Activated naive CD4-positive, alpha-beta T cell treated with anti-CD3 and anti-CD28 coated beads, Interleukin-2, amount 50 U/mL, for 72 hours (primary cell): ENCODE measurements at places on chromosomes 3 and 15. TPM values are rescaled to one million over a fixed set of nuclear protein-coding genes. Genes with fewer than 3 reads are reported as not detected.

Gene ESYT3
- 0.14 TPM for total RNA-seq

Gene CD200R1
- 3.5 TPM for total RNA-seq

Gene SLC28A1
- 0.30 TPM for total RNA-seq

Gene CHRFAM7A
- total RNA-seq, result 4.3 TPM

Gene NCBP2
- total RNA-seq, result 73.8 TPM

Gene RARB
- total RNA-seq, result not detected

DNA sequence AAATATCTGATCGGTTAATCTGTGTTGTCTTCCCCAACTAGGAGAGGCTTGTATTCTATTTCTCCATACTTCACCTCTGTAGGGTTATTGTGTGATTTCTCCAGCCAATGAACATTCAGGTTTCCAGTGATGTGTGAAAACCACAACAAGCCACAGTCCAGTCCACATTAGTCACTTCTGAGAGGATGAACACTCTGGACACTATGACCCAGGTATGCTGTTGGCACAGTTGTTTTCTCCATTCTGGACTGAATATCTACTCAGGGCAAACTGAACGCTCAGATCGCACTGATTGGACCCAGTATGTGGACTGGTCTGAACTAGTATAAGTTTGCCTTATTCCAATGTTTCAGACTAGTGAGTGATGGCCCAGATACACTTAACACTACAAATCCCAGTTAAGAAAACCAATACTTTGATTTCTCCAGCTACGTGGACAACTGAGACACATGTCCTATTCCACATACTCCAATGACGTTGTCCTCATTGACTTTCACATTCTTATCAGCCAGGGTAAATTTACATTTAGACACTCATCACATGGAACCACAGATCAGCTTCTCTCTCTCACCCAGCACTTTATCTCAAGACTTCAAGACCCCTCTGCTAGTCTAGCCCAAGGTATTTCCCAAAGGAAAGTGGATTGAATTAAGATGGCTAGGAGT is 587.4 kb upstream of the SGO1 start:
- DNase-seq, result no peak

- no peak for DNase-seq
Measured at GRCh38 chr3:76943671-76944070, 96.2 kb upstream of the ROBO2 start.

GRCh38 chr3:190026154-190026553 is 94.5 kb downstream of the P3H2 start:
- no peak for DNase-seq

- DNase-seq, result no peak
Measured at GRCh38 chr3:73695841-73696240, 71.1 kb upstream of the PDZRN3 start.

DNA sequence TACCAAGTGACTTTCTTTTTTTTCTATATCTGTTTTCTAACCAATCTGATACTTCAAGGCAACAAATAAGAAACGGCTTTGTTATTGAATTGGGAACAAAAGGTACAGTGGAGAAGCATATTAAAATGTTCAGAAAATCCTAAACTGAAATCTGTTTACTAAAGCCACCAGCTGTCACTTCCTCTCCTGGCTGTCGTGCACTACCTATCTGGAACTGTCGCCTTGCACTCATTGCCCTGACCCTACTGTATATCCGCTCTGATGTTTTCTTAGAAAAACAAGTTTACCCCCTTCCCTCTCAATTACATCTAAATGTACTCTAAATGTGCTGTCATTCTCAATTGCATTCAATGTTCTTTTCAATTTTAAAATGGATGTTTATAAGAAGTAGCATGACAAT is 439.8 kb upstream of the ARRDC4 start:
- no peak for DNase-seq

- DNase-seq, result no peak
Measured at GRCh38 chr15:51917493-51917892, 54.1 kb downstream of the LEO1 start.

- DNase-seq, result no peak
Measured at GRCh38 chr3:153247331-153248330, 85.6 kb downstream of the RAP2B start.

GRCh38 chr15:54580643-54581042 is 602.4 kb downstream of the UNC13C start:
- DNase-seq, result no peak

DNA sequence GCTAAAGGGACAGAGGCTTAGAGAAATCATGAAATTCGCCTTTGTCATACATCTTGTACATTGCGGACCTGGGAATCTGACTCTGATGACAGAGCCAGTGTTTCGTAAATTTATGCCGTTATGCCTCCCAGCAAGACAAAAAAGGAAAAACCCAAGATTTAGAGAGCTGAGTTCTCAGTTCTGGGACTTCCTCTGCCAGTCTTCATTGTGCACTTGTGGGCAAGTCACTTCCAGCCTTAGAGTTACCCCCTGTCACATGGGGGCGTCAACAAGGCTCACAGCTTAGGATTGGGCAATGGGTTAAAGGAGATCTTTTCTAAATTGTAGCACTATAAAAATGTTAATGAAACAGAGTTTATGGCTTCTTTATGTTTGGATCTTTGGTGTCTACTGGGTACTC is 41.9 kb upstream of the MITF start:
- no peak for DNase-seq

DNA sequence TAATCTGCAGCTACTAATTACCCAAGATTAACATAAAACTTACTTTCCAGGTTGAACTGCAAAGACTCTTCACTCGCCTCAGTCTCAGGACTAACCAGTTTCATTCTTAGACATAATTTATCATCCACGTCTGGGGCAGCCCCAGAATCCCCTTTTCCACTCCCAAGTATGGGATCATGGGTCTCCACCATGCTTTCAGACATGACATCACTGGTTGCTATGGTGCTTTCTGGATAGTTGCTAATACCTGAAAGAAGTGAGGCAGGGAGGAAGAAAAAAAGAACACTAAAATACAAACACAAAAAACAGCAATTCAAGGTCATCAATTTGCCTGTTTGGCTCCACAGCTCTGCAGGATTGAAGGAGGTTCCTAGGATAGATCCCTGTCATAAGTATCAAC is 46.6 kb downstream of the TP53BP1 start:
- no peak for DNase-seq

- peak; percentile 28 for DNase-seq
Measured at GRCh38 chr3:10757821-10758130, 58.3 kb upstream of the SLC6A11 start.

GRCh38 chr3:13152826-13153710 is 79.8 kb upstream of the IQSEC1 start:
- no peak for DNase-seq

DNA sequence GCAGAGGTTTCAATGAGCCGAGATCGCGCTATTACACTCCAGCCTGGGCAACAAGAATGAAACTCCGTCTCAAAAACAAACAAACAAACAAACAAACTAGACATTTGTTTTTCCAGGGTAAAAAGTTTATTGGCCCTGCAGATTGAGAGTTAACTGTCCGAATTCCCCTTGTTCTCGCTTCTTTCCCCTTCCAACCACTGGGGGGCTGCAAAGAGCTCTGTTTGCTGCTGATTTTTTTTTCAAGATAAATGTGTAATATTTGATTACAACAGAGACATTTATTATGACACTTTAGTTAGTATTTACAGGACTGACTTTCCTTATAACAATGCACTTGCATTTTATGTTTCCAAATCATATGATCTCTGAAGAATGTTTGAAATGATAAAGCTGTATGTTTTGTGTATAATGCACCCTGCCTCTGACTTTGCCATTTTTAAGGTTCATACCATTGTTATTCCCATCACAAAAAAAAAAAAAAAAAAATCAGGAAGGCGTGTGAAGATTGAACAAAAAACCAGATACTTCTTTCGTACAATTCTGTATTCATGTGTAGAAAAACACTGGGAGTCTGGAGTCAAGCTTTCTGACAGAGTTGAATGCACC is 2.8 kb downstream of the CLSTN2 start:
- peak; percentile 21 for DNase-seq

DNA sequence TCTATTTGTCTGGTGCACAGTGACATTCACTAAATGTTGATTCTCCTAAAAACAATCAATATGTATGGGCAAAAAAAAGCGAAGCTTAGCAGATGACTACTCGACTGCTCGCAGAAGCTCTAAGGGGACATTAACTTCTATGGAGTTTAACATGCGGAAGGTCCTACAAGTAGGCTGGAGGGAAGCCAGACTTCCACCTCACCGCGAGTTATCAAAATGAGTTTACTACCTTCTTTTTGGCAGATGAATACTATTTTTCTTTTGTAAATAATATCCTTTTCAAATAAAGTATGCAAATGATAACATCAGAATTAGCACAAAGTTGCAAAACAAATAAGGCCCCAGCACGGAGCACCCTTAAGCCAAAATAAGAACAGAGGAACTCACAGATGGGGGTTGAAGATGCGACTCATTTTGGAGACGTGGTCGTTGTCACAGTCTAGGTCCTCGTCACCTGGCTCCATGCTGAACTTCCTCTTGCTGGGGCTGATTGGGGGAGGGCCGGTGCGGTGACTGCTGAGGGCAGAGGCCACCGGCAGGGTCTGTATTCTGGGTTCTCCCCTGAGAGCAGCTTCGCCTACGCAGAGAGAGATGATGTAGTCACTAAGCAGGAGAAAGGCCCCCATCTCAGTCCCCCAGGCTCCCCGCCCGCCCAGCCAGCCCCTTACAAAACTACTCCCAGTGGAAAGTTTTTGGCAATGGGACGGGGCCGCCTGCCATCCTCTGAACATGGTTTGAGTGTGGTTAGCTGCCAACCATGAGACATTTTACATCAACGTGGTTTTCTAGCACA is 42.1 kb downstream of the VGLL4 start:
- no peak for DNase-seq
